ENCODE measurements at places on chromosomes 4 and X.

- DNase-seq = peak; percentile 35
Observed at GRCh38 chr4:88158038-88158488, 376 bp downstream of the ABCG2 start.

DNA sequence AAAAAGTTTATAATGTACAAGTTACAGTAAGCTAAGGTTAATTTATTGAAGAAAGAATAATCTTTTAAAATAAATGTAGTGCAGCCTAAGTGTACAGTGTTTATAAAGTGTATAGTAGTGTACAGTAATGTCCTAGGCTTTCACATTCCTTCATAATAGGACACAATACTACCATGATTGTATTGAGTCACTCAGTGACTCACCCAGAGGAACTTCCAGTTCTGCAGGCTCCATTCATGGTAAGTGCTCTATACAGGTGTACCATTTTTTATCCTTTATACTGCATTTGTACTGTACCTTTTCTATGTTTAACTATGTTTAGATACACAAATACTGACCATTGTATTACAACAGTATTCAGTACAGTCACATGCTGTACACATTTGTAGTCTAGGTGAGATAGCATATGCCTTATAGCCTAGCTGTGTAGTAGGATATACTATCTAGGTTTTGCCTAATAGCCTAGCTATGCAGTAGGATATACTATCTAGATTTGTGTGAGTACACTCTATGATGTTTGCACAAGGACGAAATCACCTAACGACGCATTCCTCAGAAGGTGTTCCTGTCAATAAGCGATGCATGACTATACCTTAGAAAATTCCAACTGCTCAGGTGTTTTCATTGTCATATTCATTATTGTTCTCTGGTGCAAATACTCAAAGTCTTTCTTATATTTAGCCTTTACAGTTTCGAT lies 5.5 kb upstream of the TMEM255A start:
- no peak for DNase-seq

- DNase-seq = no peak
Observed at GRCh38 chrX:45774961-45775360, 574.3 kb upstream of the DIPK2B start.

DNA sequence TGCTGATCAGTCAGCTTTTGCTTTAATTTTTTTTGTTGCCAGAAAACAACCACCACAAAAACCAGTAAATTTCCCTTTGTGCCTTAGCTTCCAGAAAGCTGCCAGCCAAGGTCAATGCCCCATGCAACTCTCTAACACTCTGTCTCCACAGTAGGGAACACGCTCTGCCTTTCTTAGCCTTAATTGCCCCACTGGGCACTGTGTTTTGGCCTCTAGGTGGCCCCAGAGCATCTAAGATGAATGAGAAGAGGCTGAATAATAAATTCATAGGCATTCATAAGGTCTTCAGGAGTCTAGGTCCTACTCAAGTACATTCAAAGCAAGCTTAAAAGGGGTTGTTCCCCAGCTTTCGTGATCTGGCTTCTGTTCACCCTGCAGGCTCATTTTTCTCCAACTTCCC lies 57.7 kb upstream of the PASD1 start:
- DNase-seq = peak; percentile 42

- no peak for DNase-seq
Observed at GRCh38 chr4:80538276-80538926, 202.9 kb downstream of the CFAP299 start.

GRCh38 chr4:42927946-42928345 lies 35.4 kb downstream of the GRXCR1 start:
- no peak for DNase-seq

GRCh38 chr4:146488495-146489174 lies 33.1 kb downstream of the SLC10A7 start:
- no peak for DNase-seq

GRCh38 chrX:20189171-20189570 lies 47.5 kb upstream of the EIF1AX start:
- no peak for DNase-seq

GRCh38 chr4:166662266-166662843 lies 571.9 kb downstream of the SPOCK3 start:
- no peak for DNase-seq

GRCh38 chr4:148693913-148694649 lies 251.9 kb upstream of the NR3C2 start:
- DNase-seq = no peak

GRCh38 chr4:3302173-3302785 lies 9.5 kb downstream of the RGS12 start:
- peak; percentile 75 for DNase-seq

GRCh38 chr4:75916091-75916661 lies 13.9 kb upstream of the PPEF2 start:
- peak; percentile 50 for DNase-seq

GRCh38 chr4:108417923-108418322 lies 202.5 kb upstream of the RPL34 start:
- DNase-seq = no peak

- DNase-seq = no peak
Observed at GRCh38 chrX:10106806-10107205, 50.0 kb upstream of the CLCN4 start.

GRCh38 chrX:2614911-2615310 lies 76.2 kb upstream of the CD99 start:
- DNase-seq = peak; percentile 94

GRCh38 chr4:36385951-36386571 lies 104.6 kb downstream of the DTHD1 start:
- DNase-seq = peak; percentile 41

DNA sequence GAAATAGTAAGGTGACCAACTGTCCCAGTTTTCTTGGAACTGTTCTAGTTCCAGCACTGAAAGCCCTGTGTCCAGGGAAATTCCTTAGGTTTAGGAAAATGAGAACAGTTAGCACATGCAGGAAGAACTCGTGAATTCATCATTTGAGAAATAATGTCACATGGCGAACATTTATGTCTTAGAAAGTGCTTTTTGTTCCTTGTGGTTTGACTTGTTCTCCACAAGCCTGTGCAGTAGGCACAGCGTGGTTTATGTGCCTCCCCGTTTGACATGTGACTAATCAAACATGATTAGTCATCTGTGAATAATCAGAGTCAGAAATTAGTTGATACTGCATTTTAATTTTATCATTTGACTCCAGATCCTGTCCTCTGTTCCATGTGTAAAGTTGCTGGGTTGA lies 556.0 kb upstream of the CPEB2 start:
- DNase-seq = no peak

GRCh38 chr4:15744016-15744545 lies 34.0 kb upstream of the CD38 start:
- DNase-seq = no peak

- no peak for DNase-seq
Observed at GRCh38 chr4:6910340-6910959, 824 bp downstream of the TBC1D14 start.
